SJCRH30 (cell line): ENCODE measurements at places on chromosomes 5 and 9. TPM values are rescaled to one million over a fixed set of nuclear protein-coding genes. Genes with fewer than 3 reads are reported as not detected.
A peak's percentile ranks its signal among the peaks of the same experiment; 100 is the strongest.

GRCh38 chr5:143126174-143127019, 277.1 kb downstream of the NR3C1 start:
- no peak for DNase-seq

LPAR1 gene
- 13.9 and 14.8 TPM in 2 replicates for total RNA-seq

DNA sequence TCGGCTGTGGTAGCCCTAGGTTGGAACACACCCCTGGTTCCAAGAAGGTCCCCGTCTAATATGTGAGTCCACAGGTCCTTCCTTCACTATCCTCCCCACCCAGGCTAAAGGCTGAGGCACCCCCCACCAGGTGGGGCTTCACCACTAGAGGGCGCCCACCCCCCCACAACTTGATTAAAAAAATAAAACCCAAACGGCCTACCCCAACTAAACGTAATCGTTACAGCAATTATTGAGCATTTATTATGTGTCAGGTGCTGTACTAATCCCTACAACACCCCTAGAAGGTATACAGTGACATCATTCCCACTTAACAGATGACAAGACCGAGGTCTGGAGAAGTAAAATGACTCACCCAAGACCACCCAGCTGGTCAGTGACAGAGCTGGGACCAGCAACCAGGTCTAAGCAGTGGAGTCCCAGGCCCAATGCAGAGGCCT, 65.0 kb downstream of the FGF18 start:
- DNase-seq: peak; percentile 23

- DNase-seq: no peak
Observed at GRCh38 chr9:104783588-104783987, 19.7 kb downstream of the NIPSNAP3B start.

DNA sequence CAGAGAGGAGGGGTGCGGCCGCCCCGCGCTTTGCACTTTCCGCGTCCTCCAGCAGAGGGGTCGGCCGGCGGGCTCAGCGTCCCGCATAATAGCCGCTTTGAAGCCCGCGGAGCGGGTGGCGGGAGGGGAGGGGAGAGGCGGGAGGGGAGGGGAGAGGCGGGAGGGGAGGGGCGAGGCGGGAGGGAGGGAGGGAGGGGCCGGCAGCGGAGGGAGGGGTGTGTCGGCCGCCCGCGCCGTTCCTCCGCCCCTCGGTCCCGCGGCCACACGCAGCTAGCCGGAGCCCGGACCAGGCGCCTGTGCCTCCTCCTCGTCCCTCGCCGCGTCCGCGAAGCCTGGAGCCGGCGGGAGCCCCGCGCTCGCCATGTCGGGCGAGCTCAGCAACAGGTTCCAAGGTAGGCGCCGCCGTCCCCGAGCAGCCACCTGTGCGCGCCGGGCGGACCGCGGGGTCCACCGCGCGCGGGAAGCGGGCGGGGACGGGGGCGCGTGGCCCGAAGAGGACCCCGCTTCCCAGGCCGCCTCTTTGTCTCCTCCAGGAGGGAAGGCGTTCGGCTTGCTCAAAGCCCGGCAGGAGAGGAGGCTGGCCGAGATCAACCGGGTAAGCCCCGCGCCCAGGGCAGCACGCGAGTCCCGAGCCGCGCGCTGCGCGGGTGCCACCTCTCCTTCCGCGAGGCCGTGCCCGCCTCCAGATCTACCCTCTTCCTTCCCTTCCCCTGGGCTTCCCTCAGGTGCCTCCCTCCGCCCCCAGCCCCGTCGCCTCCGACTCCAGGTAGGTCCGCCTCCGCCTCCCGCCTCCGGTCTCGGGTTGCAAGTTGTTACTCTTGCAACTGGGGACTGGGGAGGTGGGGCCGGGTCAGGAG, at the start of gene AIF1L:
AIF1L (plus strand) TSS at position 263 of the 857 bp plus-strand sequence; CDS start at position 362, 99 bp downstream.
- DNase-seq: no peak

DNA sequence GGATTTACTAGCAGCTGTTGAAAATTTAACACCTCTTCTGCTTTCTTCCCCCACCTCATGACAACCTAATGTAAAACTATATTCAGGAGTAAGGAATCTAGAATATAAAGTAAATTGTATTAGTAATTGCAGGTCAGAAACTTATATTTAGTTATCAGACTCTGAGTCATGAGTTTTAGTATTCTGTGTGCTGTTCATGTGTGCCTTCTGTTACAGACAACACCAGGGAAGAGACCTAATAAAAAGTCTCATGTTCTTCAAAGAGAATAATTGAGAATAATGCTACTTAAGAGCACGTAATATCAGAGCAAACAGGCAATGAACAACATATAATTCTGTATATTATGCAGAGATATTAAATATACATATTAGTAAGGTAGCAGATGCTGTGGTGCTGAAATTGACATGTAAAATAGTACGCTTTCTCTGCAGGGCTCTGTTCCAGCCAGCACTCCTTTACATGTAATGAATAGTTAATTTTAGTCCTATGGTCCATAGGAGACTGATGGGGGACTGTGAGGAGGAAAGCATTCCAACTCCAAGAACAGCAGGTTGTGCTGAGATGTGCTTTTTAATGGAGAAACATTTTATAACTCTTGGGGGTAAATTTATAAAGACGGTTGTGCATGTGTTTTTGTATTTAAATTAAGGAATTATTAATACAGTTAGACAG, 106.4 kb downstream of the ZSWIM6 start:
- DNase-seq: no peak

DNA sequence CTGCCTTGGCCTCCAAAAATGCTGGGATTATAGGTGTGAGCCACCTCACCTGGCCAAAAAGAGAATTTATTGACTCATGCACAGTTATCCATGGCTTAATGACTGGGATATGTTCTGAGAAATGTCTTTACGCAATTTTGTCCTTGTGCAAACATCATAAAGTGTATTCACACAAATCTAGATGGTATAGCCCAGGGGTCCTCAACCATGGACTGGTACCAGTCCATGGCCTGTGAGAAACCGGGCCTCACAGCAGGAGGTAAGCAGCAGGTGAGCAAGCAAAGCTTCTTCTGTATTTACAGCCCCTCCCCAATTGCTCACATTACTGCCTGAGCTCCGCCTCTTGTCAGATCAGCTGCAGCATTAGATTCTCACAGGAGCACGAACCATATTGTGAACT, 12.4 kb upstream of the SIL1 start:
- DNase-seq: no peak

GBGT1 gene
- total RNA-seq: 1.2 TPM in 2 replicates

PRRX2 gene
- 0.18 and 0.20 TPM in 2 replicates for total RNA-seq

GRCh38 chr5:56494300-56494731, 261.2 kb upstream of the ANKRD55 start:
- DNase-seq: no peak

DNA sequence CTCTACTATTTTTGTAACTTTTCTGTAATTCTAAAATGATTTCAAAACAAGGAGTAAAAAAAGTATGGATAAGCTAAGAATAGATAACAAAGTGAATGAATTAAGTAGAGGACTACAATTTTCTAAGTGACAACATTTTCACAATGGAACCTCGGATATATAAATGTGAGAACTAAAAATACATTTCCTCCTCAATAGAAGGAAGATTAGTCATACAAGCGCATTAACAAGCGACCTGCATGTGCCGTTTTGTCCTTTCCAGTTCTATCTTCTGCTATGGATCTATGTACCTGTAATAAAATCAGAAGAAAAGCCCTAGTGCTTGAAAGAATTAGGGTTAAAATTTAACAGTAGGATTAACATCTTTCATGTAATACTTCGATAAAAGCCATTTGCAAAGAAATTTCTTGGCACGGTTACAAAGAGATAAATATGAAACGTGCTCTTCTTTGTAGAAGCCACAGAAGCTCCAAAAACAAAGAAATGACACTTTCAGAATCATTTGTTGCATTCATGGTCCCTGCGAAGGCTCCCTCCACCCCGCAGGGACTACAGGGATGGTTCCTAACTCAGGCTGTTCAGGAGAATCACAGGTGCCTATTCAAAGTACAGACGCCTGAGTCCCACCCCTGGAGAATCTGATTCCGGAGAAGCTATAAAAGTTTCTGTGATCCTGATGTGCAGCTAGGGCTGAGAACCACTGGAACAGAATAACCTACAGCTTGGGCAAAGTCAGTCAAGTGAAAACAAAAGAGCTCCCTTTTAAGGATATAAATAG, 216.6 kb upstream of the EFNA5 start:
- DNase-seq: no peak

GRCh38 chr5:36882250-36882649, 5.7 kb downstream of the NIPBL start:
- no peak for DNase-seq

GRCh38 chr9:91425271-91425670, 1.6 kb upstream of the NFIL3 start:
- no peak for DNase-seq

ASS1 gene
- 1,949 and 1,974 TPM in 2 replicates for total RNA-seq

SLC36A3 gene
- total RNA-seq: not detected in 2 replicates

EDIL3 gene
- 27.8 and 29.0 TPM in 2 replicates for total RNA-seq

SLC34A3 gene
- 0.06 TPM in 1 of 2 replicates, not detected in the other for total RNA-seq

DNA sequence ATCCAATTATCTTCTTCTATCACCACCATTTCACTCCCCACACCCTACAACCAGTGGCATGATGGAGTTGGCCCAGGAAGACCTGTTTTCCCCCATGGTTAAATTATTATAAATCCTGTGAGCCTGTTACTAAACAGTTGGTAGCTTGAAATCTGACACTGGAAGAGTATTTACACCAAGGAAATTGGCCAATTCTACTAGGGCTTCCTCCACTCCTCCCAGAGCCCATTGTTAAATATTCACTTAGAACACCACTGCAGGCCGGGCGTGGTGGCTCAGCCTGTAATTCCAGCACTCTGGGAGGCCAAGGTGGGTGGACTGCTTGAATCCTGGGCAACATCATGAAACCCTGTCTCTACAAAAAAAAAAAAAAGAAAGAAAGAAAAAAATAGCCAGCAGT, 32.4 kb upstream of the CKS2 start:
- DNase-seq: no peak

GRCh38 chr5:44443172-44443571, 54.0 kb upstream of the FGF10 start:
- DNase-seq: no peak

DNA sequence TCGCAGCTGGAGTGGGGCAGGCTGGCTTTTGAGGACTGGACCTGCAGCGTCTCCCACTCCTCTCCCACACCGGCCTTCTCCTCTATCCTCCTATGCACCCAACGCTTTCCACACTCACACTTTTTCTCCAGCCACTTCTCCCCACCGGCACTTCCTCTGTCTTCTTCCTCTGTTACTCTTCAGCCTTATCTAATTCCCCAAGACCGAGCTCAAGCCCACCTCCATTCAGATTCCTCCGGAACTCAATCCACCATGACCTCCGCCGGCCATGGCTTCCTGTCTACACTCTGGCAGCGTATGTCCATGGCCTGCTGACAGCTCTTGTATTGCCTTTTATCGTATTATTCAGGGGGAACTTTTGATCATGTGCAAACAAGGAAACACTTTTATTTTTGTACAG, 545 bp upstream of the OR2V1 start:
- no peak for DNase-seq

- peak; percentile 38 for DNase-seq
Observed at GRCh38 chr5:82952326-82952725, 124.9 kb downstream of the TMEM167A start.

- no peak for DNase-seq
Observed at GRCh38 chr5:55868846-55869245, 17.7 kb downstream of the IL31RA start.

- DNase-seq: no peak
Observed at GRCh38 chr5:68331192-68332079, 115.9 kb downstream of the PIK3R1 start.

DNA sequence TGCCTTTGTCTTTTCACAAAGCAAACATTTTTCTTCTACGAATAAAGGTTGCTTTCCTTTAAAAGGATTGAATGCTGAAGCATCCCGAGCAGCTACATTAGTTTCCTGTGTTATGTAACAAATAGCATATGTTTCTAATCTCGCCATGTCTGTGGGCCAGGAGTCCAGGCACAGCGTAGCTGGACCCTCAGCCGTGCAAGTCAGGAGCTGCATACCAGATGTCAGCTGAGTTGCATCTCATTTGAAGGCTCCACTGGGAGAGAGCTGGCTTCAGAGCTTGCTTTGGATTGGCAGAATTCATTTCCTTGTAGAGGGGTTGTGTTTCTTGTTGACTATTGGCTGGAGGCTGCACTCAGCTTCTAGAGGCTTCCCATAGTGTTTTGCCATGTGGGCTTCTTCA, 16.0 kb upstream of the GOLPH3 start:
- peak; percentile 35 for DNase-seq
